Fibroblast of mammary gland (primary cell): ENCODE measurements at places on chromosomes 2 and 18.

GRCh38 chr2:39913648-39914461 is 134.8 kb upstream of the THUMPD2 start:
- peak; percentile 87 for DNase-seq

- DNase-seq: no peak
Measured at GRCh38 chr18:62739911-62740310, 24.6 kb downstream of the PHLPP1 start.

DNA sequence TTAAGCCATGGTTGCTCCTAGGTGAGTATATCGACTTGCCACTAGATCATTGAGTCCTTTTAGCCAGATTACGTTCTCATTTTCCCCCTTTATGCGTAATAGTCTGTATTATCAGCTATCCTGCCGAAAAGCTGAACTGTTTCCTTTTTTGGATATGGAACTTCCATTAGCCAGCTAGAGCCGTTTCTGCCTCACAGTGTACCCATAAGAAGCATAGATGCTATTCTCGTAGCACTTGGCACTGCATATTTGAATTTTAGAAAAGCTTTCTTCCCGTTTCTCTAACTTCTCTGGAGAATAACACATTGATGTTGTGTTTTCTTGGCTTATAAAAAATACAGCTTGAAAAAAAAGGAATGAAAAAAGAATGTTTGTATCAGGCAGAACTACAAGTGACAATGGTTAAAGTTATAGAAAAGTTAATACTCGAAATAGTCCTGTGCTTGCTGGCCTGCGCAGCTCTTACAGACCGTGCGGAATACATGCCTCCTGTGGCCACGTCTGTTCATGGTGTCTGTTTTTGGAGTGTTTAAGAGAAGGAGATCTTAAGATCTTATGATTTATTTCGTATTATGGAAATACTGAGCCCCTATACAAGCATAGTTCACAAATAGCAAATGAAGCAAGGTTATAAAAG is 710 bp downstream of the DUSP19 start:
- DNase-seq: peak; percentile 38

DNA sequence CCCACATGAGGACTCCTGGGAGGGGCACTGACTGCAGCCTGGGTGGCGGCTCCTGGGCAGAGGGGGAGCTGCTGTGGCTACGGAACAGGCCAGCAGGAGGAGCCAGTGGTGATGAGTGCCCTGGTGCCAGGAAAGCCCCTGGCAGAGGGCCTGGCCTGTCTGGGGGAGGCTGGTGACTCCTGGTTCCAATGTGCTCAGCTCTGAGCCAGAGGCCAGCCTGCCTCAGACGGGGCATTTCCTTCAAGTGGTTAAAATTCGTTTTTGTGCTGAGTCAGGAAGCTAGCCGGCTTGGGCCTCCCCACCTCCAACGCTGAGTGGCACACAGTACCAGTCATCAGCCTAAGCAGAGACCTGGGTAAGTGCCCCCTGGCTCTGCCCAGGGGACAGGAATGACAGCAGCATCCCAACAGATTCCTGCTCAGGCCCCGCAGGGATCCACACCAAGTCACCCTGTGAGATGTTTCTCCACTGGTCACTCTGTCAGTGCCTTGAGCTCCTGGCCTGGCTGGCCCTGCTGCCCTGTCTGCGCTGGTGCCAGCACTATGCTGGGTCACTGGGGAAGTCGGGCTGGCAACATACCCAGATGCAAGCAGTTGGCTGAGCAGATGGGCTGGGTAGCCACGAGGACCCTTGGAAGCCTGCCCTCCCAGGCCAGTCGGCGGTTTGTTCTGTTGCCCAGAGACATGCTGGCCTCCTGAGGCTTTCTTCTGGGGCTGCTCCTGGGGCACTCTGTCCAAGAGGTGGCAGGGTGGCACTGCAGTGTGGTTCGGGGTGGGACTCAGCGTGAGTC is 7.1 kb upstream of the KLF11 start:
- peak; percentile 66 for DNase-seq

DNA sequence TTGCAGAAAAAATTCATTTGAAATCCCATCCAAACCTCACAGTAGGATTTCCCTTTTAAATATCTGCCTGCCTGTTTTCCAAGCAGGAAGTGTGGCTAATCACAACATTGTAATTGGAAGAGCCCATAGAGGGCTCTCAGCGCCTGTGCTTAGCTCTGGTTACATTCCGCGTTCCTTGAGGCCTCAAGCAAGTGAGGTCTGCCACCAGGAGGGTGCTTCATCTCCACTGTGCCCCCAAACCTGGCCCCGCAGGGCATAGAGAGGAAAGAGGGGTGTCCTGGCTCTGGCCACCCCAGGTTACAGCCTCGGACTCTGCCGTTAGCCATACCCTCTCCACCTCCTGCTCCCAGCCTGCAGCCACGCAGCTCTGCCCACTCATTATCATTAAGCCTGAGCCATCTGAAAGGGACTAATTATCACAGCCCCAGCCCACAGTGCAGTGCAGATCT is 214.8 kb downstream of the SP3 start:
- DNase-seq: peak; percentile 30

DNA sequence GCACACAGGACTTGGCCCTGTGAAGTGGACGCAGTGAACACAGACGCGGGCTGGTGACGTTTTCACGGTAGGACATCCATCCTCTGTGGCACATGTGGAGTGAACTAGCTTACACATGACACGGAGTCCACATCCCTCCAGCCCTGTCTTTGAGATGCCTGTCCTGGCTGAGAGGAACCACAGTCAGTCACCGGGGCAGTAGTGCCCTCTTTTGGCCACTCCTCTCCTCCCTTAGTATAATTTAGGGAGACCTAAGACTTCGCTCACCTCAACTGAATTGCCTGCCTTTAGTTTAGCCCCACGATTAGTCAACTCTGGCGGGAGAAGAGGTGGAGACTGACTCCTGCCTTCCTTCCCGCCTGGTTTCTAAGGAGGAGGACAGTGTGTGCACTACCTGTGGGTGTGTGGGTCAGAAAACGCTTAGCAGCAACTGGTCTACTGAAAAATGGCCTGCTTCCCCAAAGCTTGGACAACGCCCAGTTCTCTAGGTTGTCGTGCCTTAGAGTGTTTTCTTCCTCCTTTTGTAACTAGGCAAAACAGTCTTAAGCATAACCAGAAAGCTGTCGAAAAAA is 70.6 kb downstream of the MBP start:
- no peak for DNase-seq

DNA sequence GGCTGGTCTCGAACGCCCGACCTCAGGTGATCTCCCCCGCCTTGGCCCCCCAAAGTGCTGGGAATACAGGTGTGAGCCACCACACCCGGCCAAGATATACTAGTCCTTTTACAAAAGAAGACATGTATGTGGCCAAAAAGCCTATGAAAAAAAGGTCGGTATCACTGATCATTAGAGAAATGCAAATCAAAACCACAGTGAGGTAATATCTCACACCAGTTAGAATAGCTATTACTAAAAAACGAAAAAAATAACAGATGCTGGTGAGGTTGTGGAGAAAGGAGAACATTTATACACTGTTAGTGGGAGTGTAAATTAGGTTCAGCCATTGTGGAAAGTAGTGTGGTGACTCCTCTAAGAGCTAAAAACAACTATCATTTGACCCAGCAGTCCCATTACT is 26.4 kb downstream of the KLHL23 start:
- no peak for DNase-seq

- no peak for DNase-seq
Measured at GRCh38 chr2:1751767-1752725, 7.7 kb upstream of the PXDN start.

DNA sequence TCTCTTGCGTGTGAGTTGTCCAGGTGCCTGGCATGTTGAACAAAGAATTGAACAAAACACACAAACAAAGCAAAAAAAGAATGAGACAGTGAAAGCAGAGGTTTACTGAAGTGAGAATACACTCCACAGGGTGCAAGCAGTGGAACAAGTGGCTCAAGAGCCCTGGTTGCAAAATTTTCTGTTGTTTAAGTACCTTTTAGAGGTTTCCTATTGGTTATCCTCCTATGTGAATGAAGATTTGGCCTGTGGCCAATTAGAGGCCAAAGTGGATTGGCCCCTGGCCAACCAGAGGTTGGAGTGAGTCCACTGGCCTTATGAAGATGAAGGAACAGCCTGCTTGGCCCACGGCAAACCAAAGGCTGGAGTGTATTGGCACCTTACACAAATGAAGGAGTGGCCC is 1188.5 kb upstream of the NRXN1 start:
- no peak for DNase-seq

DNA sequence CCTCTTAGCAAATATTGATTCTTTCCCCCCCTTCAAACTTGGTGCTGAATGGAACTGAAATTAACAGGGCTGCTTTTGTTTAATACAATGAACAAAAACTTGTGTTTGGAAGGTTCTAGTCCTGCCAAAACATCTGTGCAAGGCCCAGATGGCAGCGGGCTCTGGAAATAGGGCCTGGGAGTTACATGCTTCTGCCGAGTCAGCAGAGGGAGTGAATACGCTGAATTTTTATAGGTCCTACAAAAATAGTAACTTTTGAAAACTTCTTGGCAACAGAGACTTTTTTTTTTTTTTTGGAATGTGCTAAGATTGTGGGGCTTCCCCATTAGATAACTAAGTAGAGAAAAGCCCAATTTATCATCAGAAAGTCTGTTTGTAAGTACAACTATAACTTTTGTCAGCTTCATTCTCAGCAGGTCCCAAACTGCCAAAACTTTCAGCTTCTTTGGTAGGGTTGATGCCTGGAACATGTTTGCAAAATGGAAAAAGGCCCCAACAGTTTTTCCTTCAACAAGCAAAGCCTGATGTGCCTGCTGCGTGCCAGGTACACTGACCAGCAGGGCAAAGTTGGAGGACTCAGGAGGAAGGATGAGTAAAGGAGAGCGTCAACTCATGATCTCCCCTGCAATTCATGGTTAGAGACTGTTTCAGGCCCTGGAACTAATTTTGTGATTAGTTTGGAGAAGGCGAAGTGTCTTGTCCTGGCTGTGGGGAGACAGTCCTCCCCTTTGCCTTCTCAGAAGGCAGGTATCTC is 45.1 kb upstream of the HDAC4 start:
- DNase-seq: no peak

- DNase-seq: no peak
Measured at GRCh38 chr2:180675170-180675569, 305.2 kb upstream of the UBE2E3 start.

- no peak for DNase-seq
Measured at GRCh38 chr18:21546423-21546822, 54.1 kb downstream of the ESCO1 start.

GRCh38 chr2:52959801-52960200 is 807.8 kb upstream of the CHAC2 start:
- DNase-seq: no peak

DNA sequence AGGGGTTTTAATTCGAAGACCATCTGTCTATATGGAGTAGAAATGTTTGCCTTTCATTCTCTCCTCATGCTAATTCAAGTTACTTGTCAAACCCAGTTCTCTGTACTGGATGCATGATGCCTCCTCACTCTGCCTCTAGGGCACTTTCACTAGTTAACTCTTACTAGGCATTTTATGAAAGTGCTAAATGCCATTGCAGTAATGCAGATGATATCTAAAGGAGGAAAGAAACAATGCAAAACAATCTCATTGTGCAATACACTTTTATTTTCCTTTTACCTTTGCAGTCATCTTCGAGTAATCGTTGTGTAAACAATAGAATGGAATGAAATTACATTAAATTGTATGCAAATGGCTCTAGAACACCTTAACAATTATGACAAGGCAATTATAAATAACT is 293.6 kb downstream of the STK39 start:
- DNase-seq: no peak

DNA sequence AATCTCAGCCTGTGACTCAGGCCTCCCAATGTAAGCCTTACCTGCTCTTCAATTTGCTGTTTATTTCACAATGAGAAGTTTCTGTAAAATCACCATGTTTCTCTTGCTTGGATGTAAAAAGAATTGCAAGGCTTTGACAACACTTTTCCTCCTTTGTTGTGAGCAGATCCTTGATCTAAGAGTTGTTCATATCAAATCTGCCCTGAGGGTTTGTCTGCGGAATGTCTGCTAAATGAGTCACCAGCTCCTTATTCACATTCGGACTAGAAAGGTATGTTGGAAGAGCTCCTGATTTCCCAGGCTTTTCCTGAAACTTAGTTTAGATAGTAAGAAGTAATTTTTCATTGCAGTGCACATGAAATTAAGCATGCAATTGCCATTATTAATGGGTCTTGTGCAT is 268.2 kb upstream of the TCF4 start:
- DNase-seq: peak; percentile 61

- DNase-seq: no peak
Measured at GRCh38 chr2:219962801-219963200, 335.4 kb downstream of the SLC4A3 start.

DNA sequence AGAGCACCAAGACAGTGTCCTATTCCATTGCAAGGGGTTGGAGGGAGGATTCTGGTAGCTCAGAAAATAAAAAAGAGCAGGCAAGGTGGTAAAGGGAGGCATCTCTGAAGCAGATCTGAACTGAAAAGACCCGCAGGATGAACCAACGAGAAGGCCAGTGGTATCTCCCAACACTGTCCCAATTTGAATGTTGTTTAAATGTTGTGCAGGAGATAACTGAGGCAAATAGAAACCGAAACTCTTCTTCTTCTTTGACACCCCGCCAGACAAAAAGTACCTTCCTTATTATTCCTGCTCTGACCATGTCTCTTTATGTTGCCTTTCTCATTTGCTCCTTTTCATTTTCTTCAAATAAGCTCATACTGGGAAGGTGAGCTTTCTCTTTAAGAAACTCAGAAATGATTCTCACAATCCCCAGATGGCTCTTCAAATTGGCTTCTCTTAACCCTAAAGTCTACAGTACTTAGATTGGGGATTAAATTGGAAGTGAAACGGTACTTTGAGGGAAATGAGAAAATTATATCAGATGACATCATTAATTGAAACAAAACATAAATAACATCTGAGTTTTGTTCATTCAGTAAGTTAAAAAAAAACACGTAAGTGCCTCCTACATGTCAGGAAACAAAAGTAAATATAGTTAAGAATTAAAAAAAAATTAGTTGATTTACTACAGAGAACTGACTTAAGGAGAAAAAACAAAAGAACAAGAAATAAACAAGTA is 143.6 kb downstream of the WDPCP start:
- no peak for DNase-seq

DNA sequence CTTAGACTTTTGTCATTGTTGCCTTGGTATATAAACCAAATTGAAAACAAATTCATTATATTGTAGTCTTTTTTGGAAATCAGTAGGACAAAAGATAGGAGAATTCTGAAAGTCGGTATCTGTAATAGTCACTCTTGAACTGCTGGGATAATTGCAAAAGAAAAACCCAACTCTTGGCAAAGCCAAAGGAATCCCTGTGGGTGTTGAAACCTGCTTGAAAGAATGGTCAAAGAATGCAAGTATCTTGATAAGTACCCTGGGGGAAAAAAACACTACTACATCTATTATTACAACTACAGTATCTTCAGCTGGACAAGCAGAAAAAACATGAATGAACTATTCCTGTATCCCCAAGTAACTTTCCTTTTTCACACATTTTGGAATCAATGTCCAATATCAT is 7.3 kb upstream of the FAM237A start:
- DNase-seq: no peak

GRCh38 chr2:155643056-155643775 is 689.3 kb downstream of the NR4A2 start:
- no peak for DNase-seq

GRCh38 chr2:18837240-18837639 is 247.9 kb upstream of the NT5C1B start:
- DNase-seq: no peak

GRCh38 chr2:122927710-122928557 is 1097.2 kb upstream of the CNTNAP5 start:
- no peak for DNase-seq

- DNase-seq: peak; percentile 59
Measured at GRCh38 chr2:165621086-165621560, 151.6 kb downstream of the CSRNP3 start.

- no peak for DNase-seq
Measured at GRCh38 chr2:42085706-42086487, 38.1 kb downstream of the PKDCC start.

GRCh38 chr2:203951366-203951902 is 14.9 kb downstream of the ICOS start:
- DNase-seq: no peak
